ENCODE measurements at places on chromosomes 3 and 15.

- no peak for DNase-seq
Observed at GRCh38 chr3:141514382-141514781, 27.6 kb downstream of the RASA2 start.

- DNase-seq, result no peak
Observed at GRCh38 chr3:113546414-113546893, 14.1 kb downstream of the SIDT1 start.

GRCh38 chr3:55198554-55198953 lies 270.7 kb upstream of the LRTM1 start:
- no peak for DNase-seq

- no peak for DNase-seq
Observed at GRCh38 chr3:153442799-153443487, 280.9 kb downstream of the RAP2B start.

DNA sequence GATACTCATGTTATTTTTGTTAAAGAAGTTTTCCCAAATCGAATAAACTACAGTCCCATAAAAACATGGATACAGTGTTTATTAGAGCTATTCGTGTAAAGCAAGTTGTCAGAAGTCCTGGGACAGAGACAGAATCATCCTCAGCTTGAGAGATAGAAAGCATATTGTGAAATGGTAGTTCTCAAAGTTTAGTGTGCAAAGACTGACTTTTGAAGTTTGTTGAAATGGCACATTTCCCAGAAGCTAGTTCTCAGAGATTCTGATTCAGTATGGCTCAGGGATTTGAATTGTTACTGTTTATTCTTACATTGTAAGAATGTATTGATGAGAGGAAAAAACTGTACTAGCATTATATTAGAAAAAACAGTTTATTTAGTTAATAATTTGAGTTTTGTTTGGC lies 22.1 kb downstream of the GABRR3 start:
- DNase-seq, result no peak
